ENCODE measurements at places on chromosomes 13 and 19. TPM values are rescaled to one million over a fixed set of nuclear protein-coding genes. Genes with fewer than 3 reads are reported as not detected.

The STX10 gene
- 64.5 TPM for total RNA-seq

- DNase-seq: no peak
These were observed 2541.1 kb downstream of the PCDH9 start for GRCh38 chr13:64688893-64689677.

The SIGLEC7 gene
- total RNA-seq: 0.16 TPM

DNA sequence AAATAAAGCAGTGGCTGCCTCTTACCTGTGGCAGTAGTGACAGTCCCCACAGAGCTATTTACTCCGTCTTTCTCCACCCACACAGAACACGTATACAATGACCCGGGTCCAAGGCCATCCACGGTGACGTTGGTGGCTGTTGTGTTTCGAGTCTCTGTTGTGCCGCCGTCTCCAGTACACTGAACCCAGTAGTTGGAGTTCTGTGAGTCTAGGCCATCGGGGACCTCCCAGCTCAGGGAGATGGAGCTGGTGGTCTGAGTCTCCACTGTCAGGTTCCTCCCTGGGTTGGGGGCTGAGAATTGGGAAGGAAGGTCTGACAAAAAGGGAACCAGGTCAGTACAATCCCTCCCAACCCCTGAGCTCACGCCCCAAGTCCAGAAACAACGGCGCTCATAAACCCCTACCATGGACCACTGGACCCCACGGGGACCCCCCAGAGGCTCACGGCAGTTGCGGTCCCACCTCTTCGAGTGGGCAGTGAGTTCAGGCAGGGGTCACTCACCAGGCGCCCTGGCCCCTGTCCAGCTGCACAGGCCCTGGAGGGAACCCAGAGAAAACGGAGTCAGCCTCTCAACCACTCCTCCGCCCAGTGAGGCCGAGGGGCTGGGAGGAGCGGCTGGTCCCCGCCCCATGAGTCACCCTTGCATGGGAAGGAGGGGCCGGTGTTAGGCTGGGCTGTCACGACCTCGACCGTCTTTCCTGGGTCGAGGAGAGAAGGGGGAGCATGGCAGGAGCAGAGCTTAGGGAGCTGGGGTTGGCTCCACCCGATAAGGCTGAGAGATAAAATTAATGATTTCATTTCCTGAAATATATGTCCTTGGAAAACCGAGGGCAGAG, 2.4 kb downstream of the PTPRH start:
- DNase-seq: peak; percentile 20

DNA sequence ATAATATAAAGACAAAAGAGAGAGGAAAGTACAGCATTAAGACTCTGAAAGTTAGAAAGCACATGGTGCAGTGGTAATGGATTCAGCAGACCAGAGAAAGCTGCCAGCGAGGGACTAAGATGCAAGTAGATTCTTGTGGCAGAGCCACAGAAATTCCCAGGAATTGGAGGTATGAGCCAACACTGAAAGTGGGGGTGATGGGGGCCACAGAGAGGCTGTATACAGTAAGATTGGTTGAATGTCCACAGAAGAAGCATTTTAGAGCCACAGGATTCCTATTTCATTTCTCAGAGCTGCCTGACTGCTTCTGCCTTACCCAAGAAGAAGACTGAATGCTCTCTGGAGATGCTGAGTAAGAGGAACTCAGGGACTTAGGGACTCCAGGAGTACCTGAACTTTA, 295.0 kb downstream of the LMO7 start:
- no peak for DNase-seq

DNA sequence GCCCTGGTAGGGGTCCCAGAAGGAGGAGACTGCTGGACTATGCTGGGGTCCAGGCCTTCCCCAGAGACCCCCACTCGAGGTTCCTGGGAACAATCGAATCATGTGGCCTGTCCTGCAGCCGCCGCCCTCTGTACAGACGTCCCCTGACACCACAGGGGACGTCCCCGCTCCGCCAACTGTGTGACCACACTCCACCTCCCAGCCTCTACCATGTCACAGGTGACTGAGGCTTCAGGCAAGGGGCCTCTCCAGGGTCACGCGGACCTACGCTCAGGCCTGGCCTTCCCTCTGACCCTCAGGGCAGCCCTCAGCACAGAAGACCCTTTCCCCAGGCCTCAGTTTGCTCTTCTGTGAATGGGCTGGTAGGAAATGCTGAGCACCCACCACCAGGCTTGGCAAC, 13.1 kb upstream of the TMEM161A start:
- no peak for DNase-seq

DNA sequence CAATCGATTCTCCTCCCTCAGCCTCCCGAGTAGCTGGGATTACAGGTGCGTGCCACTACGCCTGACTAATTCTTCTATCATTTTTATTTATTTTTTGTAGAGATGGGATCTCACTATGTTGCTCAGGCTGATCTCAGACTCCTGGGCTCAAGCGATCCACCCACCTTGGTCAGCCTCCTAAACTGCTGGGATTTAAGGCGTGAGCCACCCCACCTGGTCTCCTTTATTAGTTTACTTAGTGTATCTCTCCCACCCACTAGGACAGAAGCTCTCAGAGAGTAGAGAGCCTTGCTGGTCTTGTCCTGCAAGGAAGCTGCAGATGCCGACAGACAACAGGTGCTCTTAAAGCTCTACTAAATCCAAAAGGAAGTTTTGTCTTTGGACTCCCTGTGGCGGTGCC, 2.5 kb upstream of the LRRC8E start:
- DNase-seq: no peak

The SHISA7 gene
- total RNA-seq: not detected

The HRC gene
- not detected for total RNA-seq

The CYP2A7 gene
- not detected for total RNA-seq

DNA sequence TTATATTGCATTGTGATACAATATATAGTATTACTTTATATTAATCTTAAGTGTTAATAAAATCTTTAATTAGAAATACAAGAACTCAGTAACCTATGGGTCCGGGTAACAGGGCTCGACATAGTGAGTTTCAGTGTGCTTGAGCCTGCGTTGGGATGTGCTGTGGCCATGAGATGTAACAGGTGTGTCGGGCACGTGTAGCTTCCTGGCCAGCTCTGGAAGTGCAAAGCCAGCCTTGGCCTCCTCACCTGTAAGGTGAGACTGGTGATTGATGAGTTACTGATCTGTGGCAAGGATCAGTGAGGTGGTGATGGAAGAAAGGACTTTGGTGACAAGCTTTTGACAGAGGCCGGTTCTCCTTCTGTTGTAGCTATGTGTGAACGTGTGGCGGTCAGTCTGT, 19.2 kb downstream of the ATP4B start:
- DNase-seq: no peak

GRCh38 chr13:95497381-95497807, 55.1 kb upstream of the CLDN10 start:
- no peak for DNase-seq

GRCh38 chr19:19647037-19647835, 3.8 kb upstream of the GMIP start:
- no peak for DNase-seq

The MIR17HG gene
- total RNA-seq: 33.9 TPM

The OXGR1 gene
- not detected for total RNA-seq

- no peak for DNase-seq
These were observed at the start of gene LILRB4 for GRCh38 chr19:54662730-54663129. TSS of gene LILRB4 (plus strand) at chr19:54662985. CDS start at chr19:54663034, 49 bp downstream.

The PSG1 gene
- total RNA-seq: not detected

All from activated T-cell treated with anti-CD3 and anti-CD28 coated beads, Interleukin-2, amount 50 U/mL, for 4 hours (primary cell).